ENCODE measurements at places on chromosomes 5 and 9.
A peak's percentile ranks its signal among the peaks of the same experiment; 100 is the strongest.

- DNase-seq: peak; percentile 69
These were observed 27.5 kb downstream of the SREK1 start for GRCh38 chr5:66171349-66172344.

DNA sequence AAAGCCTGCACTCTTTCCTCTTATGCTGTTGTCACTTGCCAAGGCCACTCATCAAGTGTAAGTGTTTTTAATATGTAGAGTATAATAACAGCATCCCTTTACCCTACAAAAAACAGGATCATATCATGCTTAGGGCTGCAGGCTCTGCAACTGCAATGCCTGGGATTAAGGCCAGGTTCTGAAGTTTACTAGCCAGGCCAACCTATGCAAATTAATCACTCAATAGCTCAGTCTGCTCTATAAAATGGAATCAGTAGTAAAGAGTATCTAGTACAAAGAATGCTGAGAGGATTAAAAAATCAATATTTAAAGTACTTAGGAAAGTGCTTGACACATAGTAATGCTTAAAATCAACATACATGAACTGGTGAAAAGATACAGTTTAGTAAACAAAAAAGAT lies 253.3 kb downstream of the EDIL3 start:
- DNase-seq: no peak

DNA sequence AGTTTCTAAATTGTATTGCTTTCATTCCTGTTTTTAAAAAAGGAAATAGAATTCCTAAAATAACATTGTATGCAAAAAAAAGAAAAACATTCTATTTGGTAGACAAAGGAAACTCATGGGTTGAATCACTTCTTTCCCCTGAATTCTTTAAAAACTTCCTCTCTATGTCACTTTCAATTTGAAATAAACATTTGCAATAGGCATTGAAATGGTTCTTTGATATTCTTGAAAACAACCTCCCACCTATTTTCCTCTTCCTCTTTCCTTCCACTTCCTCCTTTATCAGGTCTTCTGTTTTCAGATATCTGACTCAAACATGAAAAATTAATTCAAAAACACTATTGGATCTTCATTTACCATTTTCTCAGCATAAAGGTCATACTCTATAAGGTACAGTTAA lies 442.0 kb upstream of the MEF2C start:
- no peak for DNase-seq

GRCh38 chr5:106269252-106269843 lies 1401.4 kb downstream of the EFNA5 start:
- DNase-seq: peak; percentile 60

DNA sequence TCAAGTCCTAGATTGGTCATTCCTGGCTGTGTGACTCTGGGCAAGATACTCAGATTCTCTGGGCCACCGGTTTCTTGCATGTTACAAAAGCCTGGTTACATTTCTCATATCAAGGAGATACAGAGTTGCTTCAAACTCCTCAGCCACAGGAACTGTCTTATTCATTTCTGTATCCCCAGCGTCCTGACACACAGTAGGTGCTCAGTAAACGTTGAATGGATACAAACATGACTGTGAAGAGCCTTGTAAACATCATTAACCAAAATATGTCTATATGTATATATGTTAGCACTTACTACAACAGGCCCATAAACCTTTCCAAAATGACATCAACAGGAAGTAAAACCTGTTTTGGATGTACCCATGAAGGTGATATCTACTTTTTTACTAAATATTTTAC lies 1.6 kb downstream of the CLTB start:
- no peak for DNase-seq

DNA sequence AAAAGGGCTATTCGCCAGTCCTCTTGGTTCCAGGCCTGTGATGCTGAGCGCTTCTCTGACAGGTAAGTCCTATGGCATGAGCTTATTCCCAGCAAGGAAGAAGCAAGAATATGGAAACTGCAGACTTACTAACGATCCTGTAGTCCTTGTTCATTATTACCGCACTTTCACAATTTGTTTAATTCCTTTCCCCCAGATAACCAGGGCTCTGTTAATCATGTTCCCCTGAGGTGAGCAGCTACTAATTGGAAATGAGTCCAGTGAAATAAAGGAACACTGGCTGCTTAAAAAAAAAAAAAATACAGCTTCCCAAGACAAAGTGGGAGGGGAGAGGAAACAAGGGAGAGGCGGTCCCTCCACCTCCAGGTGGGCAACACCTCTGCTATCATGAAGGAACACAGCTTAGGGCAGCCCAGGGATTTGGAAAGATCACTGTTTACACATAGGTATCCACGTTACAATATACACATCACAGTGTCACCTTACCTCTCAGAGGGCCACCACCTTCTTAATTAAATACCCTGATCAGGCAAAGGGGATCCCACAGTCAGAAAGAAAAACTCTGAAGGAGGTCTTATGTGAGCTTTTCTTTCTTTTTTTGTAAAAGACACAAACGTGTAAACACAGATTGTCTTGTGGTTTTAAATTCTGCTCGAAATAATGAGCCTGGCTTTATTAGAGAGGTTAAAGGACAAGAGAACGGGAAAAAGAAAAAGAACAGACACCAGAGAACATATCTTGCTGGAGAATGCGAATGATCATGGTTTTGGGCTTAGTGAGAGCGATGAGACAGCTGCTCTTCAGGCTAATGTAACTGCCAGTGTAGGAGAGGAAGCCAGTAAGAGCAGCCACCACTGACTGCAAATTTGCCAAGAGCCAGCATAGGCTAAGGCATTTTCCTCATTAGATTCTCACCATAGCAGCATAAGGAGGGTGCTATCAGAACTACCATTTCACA lies 258.6 kb downstream of the CRB2 start:
- DNase-seq: peak; percentile 25

DNA sequence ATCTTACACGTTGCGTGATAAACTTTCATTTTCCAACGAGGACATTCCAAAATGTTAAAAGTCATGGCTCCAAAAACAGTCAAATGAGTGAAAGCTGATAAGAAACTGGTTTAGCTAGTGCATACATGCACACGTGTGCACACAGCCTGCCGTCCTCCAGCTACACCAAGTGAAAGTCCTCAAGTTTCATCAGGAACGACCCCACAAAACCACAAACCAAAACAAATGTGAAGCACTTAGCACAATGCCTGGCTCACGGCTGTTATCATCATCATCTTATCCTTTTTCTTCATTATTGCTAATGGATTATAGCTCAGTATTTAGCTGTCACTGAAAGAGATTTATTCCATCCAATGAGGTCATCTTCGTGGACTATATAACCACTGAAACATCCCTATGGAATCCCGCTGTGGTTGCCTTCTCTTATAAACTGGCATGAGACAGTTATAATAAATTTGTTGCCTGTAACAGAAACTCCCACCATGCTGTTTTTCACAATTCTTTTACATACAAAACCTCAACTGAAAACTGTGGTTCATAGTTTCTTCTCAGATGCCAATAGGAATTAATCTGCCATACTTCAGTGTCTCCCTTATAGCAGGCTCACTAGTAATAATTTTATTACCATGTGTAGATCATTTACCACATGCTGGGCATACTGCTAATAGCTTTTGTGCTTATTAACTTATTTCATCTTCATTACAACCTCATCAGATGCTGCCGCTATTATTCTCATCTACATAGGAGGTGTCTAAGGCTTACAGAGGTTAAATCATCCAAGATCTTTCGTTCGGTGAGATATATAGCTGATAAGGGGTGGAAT lies 56.1 kb downstream of the SAXO1 start:
- peak; percentile 72 for DNase-seq

GRCh38 chr9:2727966-2728613 lies 10.8 kb downstream of the KCNV2 start:
- peak; percentile 80 for DNase-seq

DNA sequence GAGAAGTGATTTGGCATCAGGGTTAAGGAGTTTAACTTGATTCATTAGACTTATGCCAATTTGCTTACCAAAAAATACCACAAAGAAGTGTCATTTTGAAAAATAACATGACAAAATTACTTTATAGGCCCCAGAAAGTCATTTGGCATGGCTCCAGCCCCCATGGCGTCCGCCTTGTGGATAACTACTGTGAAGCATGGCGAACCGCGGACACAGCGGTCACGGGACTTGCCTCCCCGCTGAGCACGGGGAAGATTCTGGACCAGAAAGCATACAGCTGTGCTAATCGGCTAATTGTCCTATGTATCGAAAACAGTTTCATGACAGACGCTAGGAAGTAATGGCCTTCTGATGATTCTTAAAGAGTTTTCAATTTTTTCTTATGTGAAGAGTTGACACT lies 35.4 kb upstream of the TGFBR1 start:
- DNase-seq: no peak

DNA sequence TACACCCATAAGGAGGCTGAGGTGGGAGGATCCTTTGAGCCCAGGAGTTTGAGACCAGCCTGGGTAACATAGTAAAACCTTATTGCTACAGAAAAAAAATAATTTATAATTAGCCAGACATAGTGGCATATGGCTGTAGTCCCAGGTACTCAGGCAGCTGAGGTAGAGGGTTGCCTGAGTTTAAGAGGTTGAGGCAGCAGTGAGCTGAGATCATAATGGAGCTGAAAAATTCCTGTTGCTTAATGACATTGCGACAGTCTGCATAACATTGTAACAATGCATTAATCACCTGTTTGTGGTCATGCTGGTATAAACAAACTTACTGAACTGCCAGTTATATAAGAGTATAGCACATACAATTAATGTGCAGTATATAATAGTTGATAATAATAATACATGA lies 214.2 kb downstream of the TRIM32 start:
- peak; percentile 64 for DNase-seq

GRCh38 chr5:584846-585245 lies 27.3 kb upstream of the CEP72 start:
- no peak for DNase-seq

GRCh38 chr5:141677415-141677814 lies 4.6 kb downstream of the ARAP3 start:
- no peak for DNase-seq

DNA sequence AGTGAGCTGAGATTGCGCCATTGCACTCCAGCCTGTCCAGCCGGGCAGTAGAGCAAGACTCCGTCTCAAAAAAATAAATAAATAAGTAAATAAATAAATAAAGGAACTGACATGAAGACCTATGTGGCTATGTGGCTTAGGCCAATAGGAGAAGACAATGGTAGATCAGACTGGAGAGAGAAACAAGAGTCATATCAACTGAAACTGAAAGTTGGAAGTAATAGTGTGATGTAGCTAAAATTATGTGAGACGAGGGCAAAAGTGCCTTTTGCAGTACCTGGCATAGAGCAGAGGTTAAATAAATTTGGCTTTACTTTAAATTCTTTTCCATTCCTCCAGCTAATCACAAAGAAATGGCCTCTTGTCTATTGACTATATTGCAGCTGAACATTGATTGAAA lies 7.3 kb downstream of the FBP2 start:
- no peak for DNase-seq

GRCh38 chr5:179791881-179792611 lies 1.7 kb upstream of the LTC4S start:
- no peak for DNase-seq

DNA sequence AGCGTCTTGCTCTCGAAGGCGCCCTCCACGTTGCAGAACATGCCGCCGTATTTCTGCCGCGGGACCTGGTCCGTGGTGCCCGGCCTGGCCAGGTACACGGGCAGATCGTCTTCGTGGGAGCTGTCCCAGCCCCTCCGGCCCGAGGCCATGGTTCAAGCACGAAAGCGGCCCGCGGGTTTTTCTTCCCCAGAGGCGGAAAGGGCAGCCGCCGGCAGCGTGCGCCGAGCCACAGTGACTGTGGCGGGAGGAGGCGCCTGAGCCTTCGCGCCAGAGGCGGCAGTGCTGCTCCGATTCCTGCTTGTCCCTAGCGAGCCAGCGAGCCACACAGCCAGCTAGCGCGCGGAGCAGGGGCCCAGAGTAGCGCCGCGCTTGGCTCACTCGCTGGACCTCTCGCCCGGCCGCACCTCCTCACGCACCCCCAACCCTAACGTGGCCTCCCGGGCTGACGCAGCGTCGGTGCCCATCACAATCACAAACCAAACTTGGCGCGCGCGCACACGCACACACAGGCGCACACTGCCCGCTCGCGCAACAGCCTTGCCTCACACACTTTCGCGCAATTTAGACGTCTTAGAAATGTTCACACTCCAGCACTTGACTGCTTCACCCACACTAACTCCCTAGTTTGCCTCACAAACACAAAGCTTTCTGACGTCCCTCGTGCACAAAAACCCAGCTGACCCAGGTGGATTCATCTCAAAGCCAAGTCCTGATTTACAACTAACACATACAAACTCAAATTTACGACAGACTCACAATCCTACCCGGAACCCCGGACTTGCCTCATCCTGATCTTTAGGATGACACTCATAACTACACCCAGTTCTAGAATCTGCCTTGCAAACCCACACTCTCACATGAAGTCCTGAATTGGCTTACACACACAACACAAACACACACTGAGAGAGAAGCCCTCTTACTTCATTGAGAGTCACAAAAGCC lies at the start of gene DPYSL3:
Gene DPYSL3 (minus strand): TSS at position 359 of the 942 bp plus-strand sequence. CDS start 210 bp downstream, at position 149.
- peak; percentile 85 for DNase-seq

DNA sequence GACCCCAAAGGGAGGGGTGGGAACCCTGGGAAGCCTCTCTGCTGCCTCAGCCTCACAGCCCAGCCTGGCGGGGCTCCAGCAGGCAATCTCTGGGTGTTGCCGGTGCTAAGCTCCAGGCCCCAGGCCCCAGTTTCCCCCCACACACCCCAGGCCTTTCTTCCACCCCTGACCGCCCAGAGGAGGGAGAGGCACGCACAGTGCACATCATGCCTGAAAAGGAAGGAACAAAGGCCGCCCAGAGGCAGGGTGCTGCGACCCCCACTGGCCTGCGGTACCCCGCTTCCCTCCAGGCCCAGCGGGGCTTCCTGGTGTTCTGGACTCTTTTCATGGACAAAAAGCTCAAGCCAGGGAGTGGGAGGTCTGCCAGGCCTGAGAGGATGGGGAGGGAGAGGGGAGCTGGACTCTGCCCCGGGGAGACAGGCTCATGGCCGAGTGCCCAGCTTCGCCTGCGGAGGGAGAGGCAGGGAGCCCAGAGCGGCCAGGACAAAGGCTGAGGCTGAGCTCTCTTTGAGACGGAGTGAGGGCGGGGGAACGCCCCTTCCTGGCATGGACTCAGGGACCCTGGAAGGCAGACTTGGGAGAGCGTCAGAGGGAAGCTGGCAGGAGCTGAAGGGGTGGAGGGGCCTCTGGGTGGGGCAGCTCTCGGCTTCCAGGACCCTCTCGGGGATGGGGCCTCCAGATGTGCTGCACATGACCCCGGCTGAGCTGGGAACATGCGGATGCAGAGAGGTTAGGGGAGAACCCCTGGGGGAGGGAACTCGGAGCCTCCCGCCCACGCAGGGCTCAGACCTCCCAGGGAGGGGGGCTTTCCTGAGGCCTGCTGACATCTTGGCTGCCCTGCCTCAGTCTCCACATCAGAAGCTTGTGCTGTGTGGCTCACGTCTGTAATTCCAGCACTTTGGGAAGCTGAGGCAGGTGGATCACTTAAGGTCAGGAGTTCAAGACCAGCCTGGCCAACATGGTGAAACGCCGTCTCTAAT lies 1.8 kb upstream of the ENTPD2 start:
- no peak for DNase-seq

DNA sequence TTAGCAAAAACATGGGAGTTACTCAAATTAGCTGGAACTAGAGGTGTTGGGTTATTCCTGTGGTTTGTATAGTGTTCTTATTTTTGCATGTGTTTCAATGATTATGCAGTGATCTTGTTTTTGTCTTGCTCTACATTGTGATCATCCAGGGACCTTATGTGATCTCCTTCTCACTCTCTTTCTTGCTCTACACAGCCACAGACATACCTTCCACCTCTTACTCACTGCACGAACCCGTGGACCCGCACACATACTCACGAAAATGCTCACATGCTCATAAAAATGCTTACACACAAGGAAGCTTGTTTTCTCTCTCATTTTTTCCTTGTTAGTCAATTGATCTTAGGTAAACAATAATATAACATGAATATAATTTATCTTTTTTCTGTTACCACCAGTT lies 187.1 kb downstream of the KDM4C start:
- DNase-seq: peak; percentile 50

All from mesenchymal stem cell (in vitro differentiated cells and primary cell).